Activated T-helper 1 cell treated with anti-CD3 and anti-CD28 coated beads, Interleukin-2, amount 50 U/mL, for 16 hours (primary cell): ENCODE measurements at places on chromosomes 1 and 21.

- no peak for DNase-seq
Measured at GRCh38 chr1:20555025-20555757, 2.8 kb downstream of the FAM43B start.

DNA sequence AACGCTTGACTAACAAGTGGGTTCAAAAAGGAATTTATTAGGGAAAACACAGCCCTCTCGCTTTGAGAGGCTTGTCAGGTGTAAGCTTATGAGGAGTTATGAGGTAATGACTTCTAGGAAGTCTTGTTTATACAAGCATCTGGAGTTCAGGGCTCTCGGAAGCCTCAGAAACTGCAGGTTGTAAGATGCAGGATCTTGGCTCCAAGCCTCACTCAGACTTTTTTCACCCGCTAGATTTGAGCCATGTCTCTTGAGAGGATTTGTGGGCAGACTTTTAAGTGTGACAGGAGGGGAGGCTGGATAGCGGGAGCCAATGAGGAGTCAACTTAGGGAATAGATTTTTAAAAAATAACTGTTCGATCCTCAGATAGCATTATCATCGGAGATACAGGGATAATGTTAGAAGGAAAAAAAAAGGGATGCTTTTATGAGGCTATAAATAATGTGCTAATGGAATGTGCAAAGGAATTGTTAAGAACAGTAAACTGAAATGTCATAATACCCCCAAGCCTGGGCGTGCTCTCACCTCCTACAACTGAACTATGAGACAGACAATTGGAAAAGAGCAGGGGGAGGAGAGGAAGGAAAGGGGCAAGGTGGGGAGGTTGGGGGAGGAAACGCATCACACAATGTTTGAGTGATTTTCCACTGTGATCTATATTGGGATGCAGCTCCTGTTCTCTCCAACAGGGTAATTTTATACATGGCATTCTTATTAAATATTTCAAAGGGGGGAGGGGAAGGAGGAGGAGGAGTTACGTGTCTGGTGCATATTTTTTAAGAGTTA is 107.4 kb upstream of the ESRRG start:
- DNase-seq: no peak

GRCh38 chr1:6982860-6983259 is 197.6 kb downstream of the CAMTA1 start:
- DNase-seq: no peak

DNA sequence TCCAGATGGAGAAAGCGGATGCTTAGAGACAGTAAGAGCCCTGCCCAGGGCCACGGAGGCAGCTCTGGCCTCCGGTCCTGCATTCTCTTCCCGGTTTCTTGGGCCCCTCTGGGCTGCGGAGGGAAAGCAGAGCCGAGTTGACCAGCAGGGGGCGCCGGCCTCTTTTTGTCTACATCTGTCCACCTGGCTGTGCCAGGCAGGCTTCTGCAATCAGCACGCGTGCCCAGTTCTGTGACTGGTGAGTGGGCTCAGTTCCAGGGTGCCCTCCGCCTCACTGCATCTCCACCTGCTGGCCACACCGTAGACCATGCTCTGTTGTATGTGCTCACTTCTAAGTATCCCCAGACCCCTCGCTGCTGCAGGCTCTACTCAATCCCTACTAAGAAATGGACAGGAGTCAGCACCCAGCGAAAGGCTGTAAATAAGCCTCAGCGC is 6.7 kb upstream of the HUNK start:
- DNase-seq: peak; percentile 42

- no peak for DNase-seq
Measured at GRCh38 chr21:26759731-26760130, 85.5 kb downstream of the ADAMTS1 start.

- DNase-seq: no peak
Measured at GRCh38 chr1:154574716-154575115, 7.1 kb downstream of the CHRNB2 start.

DNA sequence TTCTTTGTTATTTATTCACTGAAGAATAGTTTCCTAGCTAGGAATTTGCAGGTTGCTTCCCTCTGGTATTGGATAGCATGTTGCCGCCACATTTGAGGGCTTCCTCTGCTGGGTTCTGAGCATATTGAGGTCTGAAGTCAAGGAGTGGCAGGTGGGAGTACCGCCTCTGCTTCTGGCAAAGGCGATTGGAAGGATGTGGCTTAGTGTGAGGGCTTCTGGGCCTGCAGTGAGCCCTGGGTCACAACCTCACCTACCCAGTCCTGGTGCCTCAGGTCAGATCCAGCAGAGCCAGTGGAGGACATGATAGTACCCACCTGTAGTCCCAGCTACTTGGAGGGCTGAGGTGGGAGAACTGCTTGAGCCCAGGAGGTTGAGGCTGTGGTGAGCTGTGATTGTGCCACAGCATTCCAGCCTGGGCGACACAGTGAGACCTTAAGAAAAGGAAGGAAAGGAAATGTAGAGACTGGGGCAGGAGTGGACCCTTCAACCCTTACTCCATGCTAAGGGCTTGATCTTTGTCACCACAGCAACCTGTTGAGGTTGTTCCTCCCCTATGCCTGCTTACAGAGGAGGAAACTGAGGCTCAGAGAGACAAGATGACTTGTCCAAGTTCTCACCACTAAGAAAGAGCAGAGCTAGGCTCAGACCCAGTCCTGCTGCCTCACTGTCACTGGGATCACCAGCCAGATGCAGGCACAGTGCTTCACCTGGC is 22.8 kb downstream of the A3GALT2 start:
- no peak for DNase-seq
